ENCODE measurements at places on chromosomes 3 and 15.

- DNase-seq, result no peak
Observed at GRCh38 chr3:36493051-36493450, 112.7 kb downstream of the STAC start.

GRCh38 chr15:71332431-71333004 lies 217.2 kb downstream of the THSD4 start:
- DNase-seq, result no peak

GRCh38 chr3:12004741-12005513 lies 739 bp downstream of the SYN2 start:
- peak; percentile 14 for DNase-seq

- no peak for DNase-seq
Observed at GRCh38 chr3:46915297-46915822, 37.8 kb downstream of the PTH1R start.

DNA sequence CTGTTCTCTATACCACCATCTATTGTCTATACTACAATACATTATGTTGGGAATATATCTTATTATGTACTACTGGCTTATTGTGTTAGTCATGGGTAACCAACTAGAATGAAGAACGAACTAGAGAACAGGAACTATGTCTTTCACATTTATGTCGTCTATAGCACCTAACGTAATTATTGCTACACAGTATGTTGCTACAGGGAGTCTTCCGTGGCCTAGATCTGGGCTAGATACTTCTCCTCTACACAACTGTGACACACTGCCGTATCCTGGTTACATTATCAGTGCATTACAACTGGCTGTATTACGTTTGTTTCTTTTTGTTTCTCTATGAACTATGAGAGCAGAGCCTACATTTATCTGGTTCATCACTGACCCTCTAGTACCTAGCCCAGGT lies 34.0 kb downstream of the SCG5 start:
- DNase-seq, result no peak

DNA sequence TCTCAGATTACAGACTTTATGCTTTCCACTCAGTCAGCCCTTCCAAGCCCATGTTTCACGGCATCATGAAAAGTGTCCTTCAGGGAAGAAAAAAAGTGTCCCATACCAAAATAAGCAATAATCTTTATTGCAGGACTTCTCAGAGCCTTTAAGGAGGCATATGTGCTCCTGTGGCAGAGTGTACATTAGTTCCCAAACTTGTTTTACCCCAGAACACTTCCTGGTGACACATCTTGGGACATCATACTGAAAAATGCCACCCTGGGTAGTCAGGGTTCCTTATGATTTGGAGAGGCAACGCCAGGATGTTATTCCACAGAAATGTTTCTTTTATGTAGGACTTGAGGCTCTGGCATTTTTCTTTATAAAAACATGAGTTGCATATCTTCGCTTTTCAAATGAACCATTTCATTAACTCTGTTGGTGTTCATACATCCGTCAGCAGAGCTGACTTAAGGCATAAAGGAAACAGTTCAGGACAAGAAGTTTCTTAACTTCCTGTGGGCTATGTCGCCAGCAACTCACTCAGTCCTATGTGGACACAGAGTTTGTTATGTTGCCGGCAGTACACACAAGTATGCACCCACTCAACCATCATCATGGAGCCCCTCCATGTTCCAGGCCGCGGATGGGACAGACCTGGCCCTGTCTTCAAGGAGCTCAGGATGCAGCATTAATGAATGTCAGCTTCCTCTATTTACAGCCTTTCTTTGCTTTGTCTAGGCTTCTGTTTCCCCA lies 63.8 kb downstream of the CASR start:
- DNase-seq, result no peak

DNA sequence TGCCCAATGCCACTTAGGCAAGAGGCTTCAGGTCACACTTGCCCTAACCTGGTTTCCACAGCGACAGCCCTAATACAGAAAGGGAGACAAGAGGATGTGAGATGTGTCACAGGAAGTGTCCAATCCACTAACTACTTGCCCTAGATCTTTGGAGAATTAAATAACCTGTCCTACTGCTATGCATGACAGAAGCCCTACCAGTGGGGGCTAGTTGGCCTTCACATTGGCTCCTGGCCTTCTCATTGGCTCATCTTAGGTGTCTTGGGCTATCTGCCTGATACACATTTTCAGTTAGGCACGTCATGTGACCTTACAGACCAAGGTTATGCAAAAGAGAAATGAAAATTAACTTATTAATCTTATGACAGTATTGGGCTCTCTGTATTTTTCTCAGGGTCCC lies 449.9 kb downstream of the FHIT start:
- DNase-seq, result no peak

DNA sequence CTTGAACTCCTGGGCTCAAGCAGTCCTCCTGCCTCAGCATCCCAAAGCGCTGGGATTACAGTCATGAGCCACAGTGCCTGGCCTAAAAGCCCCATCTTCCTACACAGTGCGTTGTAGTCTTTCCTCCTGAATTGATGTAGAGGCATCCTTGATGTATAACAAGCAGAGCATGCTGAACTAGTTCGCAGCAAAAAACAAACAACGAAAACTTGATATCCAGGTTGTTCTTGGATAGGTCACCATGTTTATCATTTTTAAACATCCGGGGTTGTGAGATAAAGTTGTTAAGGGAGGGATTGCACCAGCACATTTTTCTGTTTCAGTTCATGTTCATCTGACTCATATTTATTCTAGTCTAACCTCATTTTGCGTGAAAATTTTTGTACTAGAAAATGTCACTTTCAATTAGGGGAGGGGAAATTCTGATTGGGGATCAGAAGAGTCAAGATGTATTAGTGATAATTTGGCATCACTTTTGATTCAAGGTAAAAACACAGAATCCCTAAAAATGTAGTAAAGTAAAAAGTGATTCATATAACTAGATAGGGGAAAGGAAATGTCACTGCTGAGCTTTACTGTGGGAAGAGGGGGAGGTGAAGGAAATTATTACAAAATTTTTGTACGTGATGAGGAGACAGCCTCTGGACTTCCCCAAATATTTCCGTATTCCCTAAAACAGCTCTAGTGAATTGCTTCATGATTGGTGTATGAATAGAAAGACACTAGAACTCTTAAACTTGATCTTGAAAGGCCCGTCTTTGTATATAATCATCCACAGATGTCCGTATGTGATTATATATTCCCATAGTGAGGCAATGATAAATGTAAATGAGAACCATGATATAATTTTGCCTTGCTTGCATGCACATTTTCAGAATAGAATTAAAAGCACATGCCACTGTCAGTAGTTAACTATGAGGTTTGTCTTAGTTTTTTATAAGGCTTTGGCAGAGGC lies 22.9 kb downstream of the RAB8B start:
- no peak for DNase-seq

- no peak for DNase-seq
Observed at GRCh38 chr15:24067733-24068501, 380.8 kb upstream of the NDN start.

- DNase-seq, result no peak
Observed at GRCh38 chr3:112856537-112856936, 9.9 kb upstream of the CD200R1L start.

GRCh38 chr15:66658044-66658443 lies 44.0 kb upstream of the SMAD6 start:
- DNase-seq, result no peak

DNA sequence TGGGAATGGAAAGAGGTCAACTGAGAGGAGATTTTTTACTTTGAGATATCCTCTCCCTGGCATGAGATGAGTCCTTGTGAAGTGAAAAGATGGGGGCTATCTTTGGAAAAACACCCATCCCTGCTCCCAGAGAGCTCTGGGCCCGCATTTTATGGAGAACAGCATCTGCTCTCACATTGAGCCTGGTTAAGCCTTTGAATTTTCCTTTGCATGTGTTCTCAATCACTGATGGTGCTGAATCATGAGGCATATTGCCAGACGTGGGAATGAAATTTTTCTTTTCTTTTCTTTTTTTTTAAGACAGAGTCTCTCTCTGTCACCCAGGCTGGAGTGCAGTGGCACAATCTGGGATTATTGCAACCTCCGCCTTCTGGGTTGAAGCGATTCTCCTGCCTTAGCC lies 24.4 kb downstream of the TMEM45A start:
- DNase-seq, result peak; percentile 11

GRCh38 chr15:89864958-89865739 lies 28.6 kb downstream of the AP3S2 start:
- no peak for DNase-seq

GRCh38 chr15:59300618-59301139 lies 72.0 kb downstream of the MYO1E start:
- no peak for DNase-seq

DNA sequence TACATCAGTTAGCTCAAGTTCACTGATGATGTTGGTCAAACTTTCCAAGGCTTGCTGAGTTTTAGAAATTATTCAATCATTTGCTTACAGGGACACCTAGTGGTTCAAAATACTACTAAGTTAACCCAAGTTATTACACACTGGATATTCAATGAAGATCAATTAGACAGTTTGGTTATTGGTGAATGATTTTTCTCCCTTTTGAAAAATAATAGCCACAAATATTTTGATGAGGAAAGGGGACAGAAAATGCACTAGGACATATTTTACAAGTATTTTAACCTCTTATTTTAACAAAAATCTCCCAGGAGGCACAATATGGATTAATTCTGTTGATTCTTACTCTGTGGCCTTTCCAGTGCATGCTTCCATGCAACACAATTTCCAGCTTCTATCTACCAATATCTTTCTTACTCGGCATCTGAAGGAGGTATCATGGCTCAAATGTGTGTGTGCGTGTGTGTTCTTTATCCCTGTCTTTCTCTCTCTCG lies 20.1 kb upstream of the GOLGA6L2 start:
- DNase-seq, result peak; percentile 29

GRCh38 chr3:48694610-48695392 lies 9.1 kb upstream of the NCKIPSD start:
- peak; percentile 92 for DNase-seq

DNA sequence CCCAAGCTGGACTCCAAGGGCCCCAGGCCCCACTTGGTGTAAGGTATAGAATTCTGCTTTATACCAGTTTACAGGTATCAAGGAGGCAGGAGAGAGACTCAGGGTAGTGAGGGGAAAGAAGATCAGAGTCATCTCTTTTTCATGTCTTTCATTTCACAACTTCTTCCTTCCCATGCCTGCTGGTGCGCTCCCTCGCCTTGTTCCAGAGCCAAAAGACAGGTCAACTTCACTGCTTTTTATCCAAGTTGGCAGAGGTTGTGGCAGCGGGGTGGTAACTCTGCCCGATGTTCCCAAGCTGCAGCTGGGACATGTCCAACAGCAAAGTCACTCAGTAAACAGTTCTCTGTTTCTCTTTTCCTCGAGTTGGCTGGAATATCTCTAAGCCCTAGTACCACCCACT lies 86.3 kb upstream of the TCF12 start:
- peak; percentile 67 for DNase-seq

DNA sequence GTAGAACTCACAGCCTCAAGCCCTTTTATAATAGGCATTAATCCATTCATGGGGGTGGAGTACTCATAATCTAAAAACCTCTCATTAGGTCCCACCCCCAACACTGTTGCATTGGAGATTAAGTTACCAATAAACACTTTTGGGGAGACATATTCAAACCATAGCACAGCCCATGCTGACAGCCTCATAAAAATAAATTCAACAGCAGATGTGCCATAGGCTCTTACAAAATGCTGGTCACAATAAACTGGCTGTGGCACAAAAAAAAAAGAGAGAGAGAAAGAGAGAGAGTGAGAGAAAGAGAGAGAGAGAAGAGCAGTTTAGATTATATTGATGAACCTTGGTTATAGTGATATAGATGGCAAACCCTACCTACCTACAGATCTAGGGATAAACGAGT lies 1000.9 kb downstream of the TUSC7 start:
- no peak for DNase-seq

GRCh38 chr15:67501836-67502461 lies 19.0 kb upstream of the C15orf61 start:
- DNase-seq, result peak; percentile 37

DNA sequence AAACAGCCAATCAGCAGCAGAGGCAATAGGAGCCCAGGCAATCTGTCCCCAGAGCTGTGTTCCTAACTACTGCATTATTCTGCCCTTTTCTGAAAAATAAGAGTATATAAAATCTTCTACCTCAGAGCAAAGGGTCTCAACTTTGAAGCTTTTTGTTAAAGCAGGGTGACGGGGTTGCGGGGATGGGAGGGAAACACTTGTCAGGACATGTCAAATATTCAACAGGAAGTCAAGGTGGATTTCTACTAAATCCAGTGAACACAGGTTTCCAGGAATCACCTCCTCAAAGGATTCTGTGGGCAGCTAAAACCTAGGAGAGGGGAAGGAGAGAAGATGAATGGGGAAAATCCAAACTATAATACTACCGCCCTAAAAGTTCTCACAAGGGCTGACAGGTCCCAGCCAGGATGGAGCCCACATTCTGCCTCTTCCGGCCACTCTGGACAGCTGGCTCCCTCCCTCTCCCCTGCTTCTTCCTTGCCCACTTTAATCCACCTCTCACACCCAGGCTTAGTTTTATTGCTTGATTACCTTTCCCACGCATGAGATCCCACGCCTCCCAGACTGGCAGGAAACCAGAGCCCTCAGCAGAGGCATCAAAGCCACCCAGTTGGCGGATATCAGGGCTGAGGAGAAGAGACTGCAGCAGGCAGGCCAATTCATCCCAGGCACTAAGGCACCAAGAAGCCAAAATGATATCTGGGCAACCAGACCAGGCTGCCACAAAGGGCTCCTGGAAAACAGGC lies 77.2 kb downstream of the OSBPL10 start:
- DNase-seq, result peak; percentile 36

DNA sequence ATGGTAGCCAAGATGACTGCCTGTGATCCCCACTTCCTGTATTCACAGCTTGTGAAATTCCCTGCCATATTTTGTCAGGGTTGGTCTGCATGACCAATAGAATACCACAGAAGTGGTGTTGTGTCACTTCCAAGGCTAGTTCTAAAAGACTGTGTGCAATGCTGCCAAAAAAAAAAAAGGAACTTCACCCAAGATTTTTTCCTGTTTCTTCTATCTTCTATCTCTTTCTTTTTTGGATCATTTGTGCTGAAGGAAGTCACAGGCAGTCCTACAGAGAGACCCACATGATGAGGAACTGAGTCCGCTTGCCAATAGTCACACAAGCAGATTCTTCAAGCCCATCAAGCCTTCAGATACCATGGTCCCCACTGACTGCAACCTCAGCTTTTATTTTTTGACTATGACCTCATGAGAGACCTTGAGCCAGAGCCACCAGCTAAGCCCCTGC lies 18.1 kb upstream of the RAF1 start:
- peak; percentile 41 for DNase-seq

GRCh38 chr3:38297947-38298711 lies 16.0 kb downstream of the SLC22A14 start:
- peak; percentile 30 for DNase-seq

DNA sequence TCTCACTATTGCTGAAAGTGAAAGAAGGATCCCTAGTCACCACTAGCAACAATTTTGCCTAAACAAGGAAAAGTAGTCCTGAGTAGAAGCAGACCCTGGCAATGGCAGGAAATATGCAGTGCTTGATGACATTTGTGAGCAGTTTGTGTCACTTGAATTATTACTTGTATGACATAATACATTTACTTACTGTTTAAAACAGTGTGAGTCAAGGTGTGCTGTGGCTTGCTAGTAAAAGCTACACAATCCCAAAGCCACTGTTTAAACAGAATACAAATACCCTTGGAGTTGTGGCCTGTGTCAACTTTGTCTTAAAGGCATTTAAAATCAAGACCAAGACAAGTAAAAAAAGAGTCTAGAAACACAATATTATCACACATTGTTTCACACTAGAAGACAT lies 775.4 kb downstream of the ROBO1 start:
- DNase-seq, result no peak

Data from astrocyte of the hippocampus (primary cell).